Thymus (tissue), 14 donors: ENCODE measurements at places on chromosomes 1 and 21. TPM values are rescaled to one million over a fixed set of nuclear protein-coding genes. Genes with fewer than 3 reads are reported as not detected.

- no peaks in the 10 kb centered on the region for H3K36me3 ChIP-seq
- H3K4me3 ChIP-seq: peak overlapping the region; percentile 83
- peak overlapping the region; percentile 87 for H3K27ac ChIP-seq
- no peaks in the 10 kb centered on the region for H3K4me1 ChIP-seq
Measured at GRCh38 chr1:24502065-24502708, 449 bp upstream of the RCAN3 start.

DNA sequence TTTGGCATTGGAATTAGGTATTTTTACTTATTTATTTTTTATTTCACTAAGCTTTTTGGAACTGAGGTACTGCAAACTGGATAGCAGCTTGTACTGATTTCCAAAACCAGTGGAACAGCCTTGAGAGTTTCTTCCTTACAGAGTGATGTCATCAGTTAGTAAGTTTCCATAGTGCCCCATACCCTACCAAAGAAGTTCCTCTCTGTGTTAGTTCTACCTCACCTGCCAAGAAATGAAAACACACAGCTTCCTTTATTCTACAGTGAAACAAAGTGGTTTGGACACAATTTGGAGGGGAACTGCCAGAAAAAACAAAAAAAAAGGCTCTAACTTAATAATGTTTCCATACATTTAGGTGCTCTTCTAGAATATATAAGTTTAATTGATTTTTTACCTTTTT is 430.9 kb upstream of the ADGRL2 start:
- no peaks in the 10 kb centered on the region for H3K36me3 ChIP-seq
- no peaks in the 10 kb centered on the region for H3K27me3 ChIP-seq
- no peaks in the 10 kb centered on the region for H3K4me1 ChIP-seq
- H3K27ac ChIP-seq: no peak overlapping the region
- no peak for DNase-seq
- no peak overlapping the region for H3K4me3 ChIP-seq

OR14K1 gene
- not detected for total RNA-seq

BARHL2 gene
- not detected for total RNA-seq

DNA sequence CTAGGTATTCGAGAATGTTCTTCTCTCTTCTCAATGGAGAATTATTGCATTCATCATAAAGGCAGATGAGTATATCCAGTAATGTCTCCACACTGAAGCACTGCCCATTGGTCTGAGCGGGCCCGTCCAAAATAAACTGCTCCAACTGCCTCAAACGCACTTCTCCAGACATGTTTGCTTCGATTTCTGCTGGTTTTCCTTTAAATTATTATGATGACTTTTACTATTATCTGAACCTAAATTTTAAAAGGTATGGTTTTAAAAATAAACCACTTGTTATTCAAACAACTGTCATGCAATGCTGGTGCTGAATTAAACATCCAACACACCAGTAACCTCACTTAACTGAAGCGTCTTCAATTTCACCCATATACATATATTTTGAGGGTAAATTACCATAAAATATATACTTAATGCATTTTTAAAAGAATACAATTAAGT is 1.3 kb downstream of the CDC42BPA start:
- H3K4me3 ChIP-seq: no peak overlapping the region
- peaks cover 19% of the 10 kb centered on the region for H3K27me3 ChIP-seq
- DNase-seq: no peak

DNA sequence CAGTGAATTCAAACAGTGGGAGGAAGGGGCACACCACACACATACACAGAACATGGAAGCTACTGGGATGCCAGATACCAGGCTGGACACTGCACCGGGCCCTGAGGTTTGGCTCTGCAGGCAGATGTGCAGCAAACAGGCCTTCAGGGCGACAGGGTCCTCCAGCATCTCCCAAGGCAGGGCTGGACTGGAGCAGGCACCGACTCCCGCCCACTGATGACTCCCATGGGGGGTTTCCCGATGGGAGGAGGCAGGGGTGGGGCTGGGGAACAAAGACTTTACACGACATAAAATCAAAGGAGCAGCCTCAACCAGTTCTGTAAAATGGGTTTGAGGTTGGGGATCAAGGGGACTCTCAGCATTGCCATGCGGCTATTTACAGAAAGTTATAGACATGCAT is 118.1 kb downstream of the SYT2 start:
- no peak for DNase-seq
- H3K27ac ChIP-seq: no peak overlapping the region
- no peaks in the 10 kb centered on the region for H3K27me3 ChIP-seq
- no peak overlapping the region for H3K4me3 ChIP-seq
- no peaks in the 10 kb centered on the region for H3K4me1 ChIP-seq

GRCh38 chr1:107135463-107135862 is 5.4 kb upstream of the NTNG1 start:
- no peak overlapping the region for H3K4me3 ChIP-seq
- no peaks in the 10 kb centered on the region for H3K36me3 ChIP-seq
- H3K4me1 ChIP-seq: peaks cover 8% of the 10 kb centered on the region

GRCh38 chr1:22342734-22343191 is 108.9 kb upstream of the ZBTB40 start:
- no peaks in the 10 kb centered on the region for H3K4me1 ChIP-seq
- H3K4me3 ChIP-seq: no peak overlapping the region
- H3K27ac ChIP-seq: no peak overlapping the region

DNA sequence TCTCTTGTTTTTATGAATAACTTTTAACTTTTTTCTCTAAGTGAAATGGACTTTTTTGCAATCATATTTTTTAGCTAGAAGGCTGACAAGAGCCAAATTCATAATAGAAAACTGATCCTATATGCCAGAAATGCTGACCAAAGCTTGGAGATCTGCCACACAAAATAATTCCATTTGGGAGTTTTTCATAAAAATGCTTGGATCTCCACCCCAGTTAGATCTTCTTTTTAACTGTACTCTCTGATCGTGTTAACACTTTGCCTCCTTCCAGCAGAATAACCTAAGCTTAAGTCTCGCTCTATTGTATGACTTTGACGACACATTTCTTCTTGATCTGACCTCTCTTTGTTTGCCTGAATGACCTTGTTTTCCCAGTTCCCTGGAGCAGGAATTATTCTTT is 16.8 kb downstream of the FLG2 start:
- H3K4me1 ChIP-seq: no peaks in the 10 kb centered on the region
- no peaks in the 10 kb centered on the region for H3K27me3 ChIP-seq
- DNase-seq: no peak

NOS1AP gene
- total RNA-seq: 0.05 TPM

DNA sequence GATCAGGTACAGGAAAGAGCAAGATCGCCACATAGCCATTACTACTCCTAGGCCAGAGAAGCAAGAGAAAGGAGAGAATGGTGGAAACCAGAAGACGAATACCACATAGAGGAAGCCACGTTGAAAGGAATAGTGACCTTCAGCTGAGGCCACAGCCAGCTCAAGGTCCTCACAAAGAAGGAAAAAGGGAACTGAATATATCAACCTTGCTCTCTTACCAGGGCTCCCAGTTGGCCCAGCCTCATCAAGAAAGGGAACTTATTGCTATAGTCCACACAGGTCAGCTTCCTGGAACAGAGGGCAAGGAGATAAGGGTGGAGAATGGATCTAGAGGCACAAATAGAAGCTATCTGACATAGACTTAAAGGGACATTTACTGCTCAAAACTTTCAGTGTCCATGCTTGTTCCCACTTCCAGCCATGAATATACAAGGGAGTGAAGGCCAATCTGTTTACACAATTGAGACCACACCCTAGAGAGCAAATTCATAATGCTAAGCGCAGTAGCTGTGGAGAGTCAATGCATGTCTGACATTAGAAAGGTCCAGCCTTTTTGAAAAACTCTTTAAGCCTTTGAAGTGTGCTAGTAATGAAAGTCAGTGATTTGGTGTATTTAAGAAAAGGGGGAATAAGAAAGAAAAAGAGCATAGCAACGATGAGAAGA is 120.7 kb upstream of the ZC3H11B start:
- no peaks in the 10 kb centered on the region for H3K36me3 ChIP-seq
- H3K27ac ChIP-seq: no peak overlapping the region
- H3K4me3 ChIP-seq: no peak overlapping the region
- no peak for DNase-seq
- H3K4me1 ChIP-seq: no peaks in the 10 kb centered on the region
